ENCODE measurements at places on chromosomes 6 and 20. TPM values are rescaled to one million over a fixed set of nuclear protein-coding genes. Genes with fewer than 3 reads are reported as not detected.

Gene OR2B6
- total RNA-seq, result not detected

- DNase-seq, result no peak
Measured at GRCh38 chr20:1134836-1135235, 16.4 kb downstream of the PSMF1 start.

DNA sequence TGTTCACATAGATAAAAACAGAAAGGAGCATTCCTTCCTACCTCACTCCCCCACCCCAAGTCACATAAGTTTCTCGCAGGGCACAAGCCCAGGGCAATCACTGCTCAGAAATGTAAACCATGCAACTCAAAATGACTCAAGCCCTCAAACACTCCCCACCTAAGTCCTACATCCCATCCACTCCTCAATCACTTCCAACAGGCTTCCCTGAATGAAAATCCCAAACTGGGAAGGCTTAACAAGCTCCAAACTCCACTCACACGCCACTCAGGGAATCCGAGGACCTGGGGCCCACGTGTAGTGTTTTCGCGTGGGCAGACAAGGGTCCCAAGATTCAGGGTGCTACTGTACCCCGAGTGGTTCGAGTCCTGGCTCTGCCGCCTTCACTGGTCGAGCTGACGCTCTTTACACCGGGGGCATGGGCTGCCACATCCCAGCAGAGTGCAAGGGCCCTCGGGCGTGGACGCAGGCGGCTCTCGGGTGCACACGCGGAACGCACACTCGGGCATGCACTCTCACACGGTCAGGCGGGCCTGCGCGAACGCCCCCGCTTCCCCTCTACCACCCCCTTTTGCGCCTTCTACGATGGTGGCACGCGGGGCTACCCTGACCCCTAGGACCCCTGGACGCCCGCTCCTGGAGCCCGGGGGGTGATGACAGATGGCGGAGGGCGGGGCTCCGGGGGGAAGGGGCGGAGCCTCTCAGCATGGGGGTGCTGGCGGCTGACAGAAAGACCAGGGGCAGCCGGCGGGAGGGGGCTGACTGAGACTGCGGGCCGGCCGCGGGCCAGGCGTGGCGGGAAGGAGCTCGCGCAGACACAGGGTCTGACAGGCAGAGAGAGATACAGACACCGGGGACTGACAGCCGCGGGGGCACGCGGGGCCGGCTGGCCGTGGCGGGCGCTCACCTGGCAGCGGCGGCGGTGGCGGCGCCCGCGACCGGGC is 657 bp downstream of the ZHX3 start:
- DNase-seq, result peak; percentile 73

GRCh38 chr6:15526212-15526701 is 136.6 kb downstream of the DTNBP1 start:
- peak; percentile 26 for DNase-seq

Gene BANF2
- total RNA-seq, result not detected

DNA sequence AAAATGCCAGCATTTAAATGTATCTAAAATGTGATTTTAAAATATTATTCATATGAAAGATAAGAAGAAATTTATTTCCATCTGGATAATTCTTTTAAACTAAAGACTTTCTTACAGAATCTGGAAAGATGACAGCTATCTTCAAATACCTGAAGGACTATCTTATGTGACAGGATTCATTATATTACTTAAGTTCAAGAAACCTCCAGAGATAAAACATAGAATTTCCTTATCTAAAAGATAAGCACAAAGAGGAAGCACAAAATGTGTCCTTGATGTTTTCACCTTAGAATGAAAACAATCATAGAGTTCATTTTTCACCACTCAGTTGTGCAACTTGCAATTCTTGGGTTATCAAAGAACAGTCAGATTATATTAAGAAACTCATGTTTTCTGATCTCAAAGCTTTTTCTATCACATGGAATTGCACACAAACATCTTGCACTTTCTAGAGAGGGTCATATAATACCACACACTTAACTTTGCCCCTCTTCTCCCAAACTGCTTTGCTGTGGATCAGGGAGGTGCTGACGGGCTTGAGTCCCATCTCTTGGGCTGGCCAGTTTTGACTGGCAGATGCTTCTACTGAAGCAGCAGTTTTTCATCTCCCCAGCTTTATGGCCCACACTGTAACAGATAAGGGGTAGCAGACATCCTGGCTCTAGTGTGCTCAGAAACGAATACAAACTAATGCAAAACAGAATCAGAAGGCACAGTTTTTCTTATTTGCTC is 467.4 kb downstream of the CDC5L start:
- no peak for DNase-seq

Gene UBD
- not detected for total RNA-seq

Gene SLC52A3
- total RNA-seq, result 3.3 TPM

GRCh38 chr20:41001497-41001896 is 27.1 kb upstream of the TOP1 start:
- DNase-seq, result no peak

DNA sequence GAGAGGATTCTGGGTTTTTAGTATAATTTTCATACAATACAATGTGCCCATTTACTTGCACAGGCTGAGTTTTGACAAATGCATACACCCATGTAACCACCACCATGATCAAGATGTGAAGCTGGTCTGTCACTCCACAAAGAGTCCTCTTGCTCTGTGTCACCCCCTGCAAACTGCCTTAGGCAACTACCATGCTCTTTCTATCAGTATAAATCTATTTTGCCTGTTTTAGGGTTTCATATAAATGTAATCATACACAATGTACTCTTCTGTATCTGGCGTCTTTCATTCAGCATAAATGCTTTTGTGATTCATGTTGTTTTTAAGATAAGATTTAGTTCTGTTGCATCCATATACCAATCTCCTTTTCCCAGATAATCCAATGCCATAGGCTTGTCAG is 181.9 kb upstream of the KCNG1 start:
- DNase-seq, result no peak

- DNase-seq, result no peak
Measured at GRCh38 chr6:118746825-118747174, 95.4 kb upstream of the CEP85L start.

DNA sequence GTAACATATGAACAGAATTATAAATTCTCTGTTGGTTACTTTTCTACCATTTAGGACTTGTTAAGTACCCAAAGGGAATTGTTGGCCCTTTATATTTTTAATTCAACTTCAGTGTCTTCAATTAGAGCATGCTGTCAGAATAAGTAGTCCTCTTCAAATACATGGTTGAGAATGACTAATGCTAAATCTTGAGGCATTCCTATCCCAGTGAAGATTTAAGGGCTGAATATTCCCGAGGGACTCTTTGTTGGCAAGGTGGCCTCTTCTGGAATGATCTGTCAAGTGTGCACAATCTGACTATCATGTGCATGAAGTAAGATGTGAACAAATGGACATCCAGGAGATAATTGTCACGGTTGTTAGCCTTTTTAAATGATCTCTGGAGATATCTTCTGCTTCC is 421.7 kb downstream of the BMP2 start:
- no peak for DNase-seq

- DNase-seq, result no peak
Measured at GRCh38 chr6:164414695-164415094, 894.7 kb downstream of the C6orf118 start.

DNA sequence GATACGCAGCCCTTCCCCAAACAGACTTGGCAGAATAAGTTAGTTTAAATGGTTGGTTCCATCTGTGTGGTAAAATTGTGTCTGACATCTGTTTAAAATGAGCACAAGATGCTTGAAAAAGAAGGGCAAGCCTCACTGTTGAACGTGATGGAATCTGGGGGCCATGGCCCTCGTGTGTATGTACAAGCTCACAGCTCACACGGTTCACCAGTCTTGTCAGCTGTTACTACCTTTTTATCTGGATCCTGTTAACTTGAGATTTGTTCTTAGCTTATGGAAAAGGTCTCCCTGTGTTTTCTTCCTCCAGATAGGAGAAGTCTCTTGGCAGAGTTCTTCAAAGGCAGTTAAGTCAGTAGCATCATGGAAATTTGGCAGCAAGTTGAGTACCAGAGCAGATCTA is 270.6 kb downstream of the KHDC1L start:
- DNase-seq, result no peak

- no peak for DNase-seq
Measured at GRCh38 chr6:30571762-30572082, 480 bp downstream of the ABCF1 start.
